ENCODE measurements at places on chromosomes 6 and 20.
A peak's percentile ranks its signal among the peaks of the same experiment; 100 is the strongest.

- no peak overlapping the region for H3K4me3 ChIP-seq
- H3K4me1 ChIP-seq = peaks cover 44% of the 10 kb centered on the region
- H3K27me3 ChIP-seq = no peaks in the 10 kb centered on the region
- no peaks in the 10 kb centered on the region for H3K36me3 ChIP-seq
- DNase-seq = no peak
Measured at GRCh38 chr6:158014505-158015187, 33.0 kb downstream of the SYNJ2 start.

- DNase-seq = peak; percentile 65
- no peaks in the 10 kb centered on the region for H3K27me3 ChIP-seq
- no peak overlapping the region for H3K4me3 ChIP-seq
- H3K36me3 ChIP-seq = no peaks in the 10 kb centered on the region
- peaks cover 42% of the 10 kb centered on the region for H3K4me1 ChIP-seq
Measured at GRCh38 chr6:35736253-35736894, 458 bp upstream of the ARMC12 start.

DNA sequence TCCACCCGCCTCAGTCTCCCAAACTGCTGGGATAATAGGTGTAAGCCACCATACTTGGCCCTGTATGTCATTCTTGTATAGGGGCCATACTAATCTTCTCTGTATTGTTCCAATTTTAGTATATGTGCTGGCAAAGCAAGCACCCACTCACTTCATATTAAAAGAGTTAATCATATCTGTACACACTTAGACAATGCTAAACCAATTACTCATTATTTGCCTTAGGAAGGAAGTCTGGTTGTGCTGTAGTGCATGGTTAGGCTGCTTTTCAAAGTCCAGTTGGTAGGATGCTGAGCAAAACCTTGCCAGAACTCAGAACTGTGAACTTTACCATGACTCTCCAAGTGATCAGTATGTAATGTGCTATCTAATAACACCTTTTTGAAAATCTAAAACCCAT lies 88.6 kb downstream of the LIN28B start:
- H3K36me3 ChIP-seq = no peaks in the 10 kb centered on the region
- H3K27ac ChIP-seq = no peak overlapping the region
- H3K27me3 ChIP-seq = no peaks in the 10 kb centered on the region
- H3K4me1 ChIP-seq = no peaks in the 10 kb centered on the region
- DNase-seq = no peak

DNA sequence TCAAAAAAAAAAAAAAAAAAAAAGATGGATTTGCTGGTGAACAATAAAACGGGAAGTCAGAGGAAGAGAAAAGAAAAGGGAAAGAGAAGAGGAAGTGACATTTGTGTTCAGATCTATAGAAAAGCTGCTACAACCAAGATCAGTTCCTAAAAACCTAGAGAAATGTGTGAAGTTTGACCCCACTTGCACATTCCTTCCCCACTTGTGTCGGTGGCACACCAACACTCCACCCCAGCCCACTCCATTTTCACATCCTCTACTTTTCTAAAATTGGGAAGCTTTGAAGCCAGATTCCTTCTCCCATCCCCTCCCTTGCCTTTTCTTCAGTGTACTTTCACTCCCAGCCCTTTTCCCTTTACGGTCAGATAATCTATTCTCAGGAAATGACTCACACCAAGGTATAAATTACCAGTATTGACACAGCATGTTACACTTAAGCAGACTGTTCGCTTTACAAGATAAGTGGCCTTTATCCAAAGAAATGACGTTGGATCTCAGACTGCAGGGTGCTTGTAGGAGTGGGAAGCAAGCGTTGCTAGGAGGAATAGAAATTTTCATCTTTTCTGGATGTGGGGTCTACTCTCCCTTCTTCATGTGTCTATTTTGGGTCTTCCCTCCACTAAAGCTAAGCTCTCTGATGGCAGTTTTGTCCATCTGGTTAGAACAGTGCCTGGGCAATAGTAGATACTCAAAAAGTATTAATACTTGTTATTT lies 92.5 kb upstream of the ADGRF1 start:
- no peak for DNase-seq
- H3K36me3 ChIP-seq = no peaks in the 10 kb centered on the region
- H3K27ac ChIP-seq = no peak overlapping the region
- H3K4me1 ChIP-seq = no peaks in the 10 kb centered on the region
- H3K4me3 ChIP-seq = no peak overlapping the region
- no peaks in the 10 kb centered on the region for H3K27me3 ChIP-seq

- no peak for DNase-seq
- no peak overlapping the region for H3K27ac ChIP-seq
Measured at GRCh38 chr20:24958506-24959385, 9.7 kb downstream of the CST7 start.

GRCh38 chr6:29739882-29740261 lies 16.6 kb downstream of the HLA-F start:
- H3K36me3 ChIP-seq = peaks cover 20% of the 10 kb centered on the region
- no peak overlapping the region for H3K27ac ChIP-seq
- DNase-seq = no peak
- H3K4me3 ChIP-seq = no peak overlapping the region

- no peak overlapping the region for H3K27ac ChIP-seq
- H3K36me3 ChIP-seq = no peaks in the 10 kb centered on the region
- no peak overlapping the region for H3K4me3 ChIP-seq
- H3K27me3 ChIP-seq = no peaks in the 10 kb centered on the region
Measured at GRCh38 chr6:80437801-80438200, 331.3 kb downstream of the BCKDHB start.

DNA sequence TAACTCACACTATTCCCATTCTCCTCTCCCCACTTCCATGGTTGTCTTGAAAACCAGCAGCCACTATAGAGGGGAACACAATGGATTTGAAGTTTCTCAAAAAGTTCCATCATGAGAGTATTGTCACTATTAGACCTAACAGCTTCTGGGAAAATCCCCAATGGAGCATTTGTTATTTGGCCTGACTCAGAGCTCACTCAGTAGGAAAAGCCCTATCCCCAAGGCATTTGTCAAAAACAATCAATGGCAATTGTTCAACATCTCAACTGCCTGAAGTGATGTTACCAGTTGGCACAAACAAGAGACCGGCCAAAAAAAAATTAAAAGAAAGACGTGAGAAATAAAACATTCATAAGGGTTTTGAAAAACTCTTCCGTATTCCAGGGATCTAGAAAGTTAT lies 98.8 kb downstream of the MYLK4 start:
- no peak for DNase-seq
- no peak overlapping the region for H3K4me3 ChIP-seq
- no peaks in the 10 kb centered on the region for H3K36me3 ChIP-seq
- no peaks in the 10 kb centered on the region for H3K27me3 ChIP-seq
- no peak overlapping the region for H3K27ac ChIP-seq

DNA sequence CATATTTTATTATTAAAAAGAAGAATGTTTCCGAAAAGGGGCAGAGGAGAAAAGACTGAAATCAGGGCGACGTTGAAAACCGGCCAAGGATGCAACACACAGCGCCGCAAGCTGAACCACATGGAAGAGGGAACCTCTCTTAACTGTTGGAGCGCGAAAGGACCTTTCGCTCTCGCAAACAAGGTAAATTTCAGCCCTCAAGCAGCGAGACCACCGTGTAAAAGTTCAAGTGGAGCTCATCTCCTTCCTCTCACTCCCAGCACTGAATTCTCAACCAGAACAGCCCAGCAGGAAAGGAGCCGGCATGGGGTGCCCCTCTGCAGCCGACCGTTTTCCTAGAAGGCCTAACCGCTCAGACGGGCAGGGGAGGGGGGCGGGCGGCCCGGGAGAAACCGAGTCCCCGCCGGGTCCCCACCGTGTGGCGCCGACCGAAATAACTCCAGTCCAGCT lies 621 bp downstream of the GPR63 start:
- H3K36me3 ChIP-seq = no peaks in the 10 kb centered on the region
- no peaks in the 10 kb centered on the region for H3K27me3 ChIP-seq
- DNase-seq = no peak

GRCh38 chr6:2857580-2858337 lies 16.1 kb upstream of the SERPINB1 start:
- no peak overlapping the region for H3K27ac ChIP-seq
- peaks cover 40% of the 10 kb centered on the region for H3K4me1 ChIP-seq
- H3K27me3 ChIP-seq = no peaks in the 10 kb centered on the region
- H3K36me3 ChIP-seq = no peaks in the 10 kb centered on the region

DNA sequence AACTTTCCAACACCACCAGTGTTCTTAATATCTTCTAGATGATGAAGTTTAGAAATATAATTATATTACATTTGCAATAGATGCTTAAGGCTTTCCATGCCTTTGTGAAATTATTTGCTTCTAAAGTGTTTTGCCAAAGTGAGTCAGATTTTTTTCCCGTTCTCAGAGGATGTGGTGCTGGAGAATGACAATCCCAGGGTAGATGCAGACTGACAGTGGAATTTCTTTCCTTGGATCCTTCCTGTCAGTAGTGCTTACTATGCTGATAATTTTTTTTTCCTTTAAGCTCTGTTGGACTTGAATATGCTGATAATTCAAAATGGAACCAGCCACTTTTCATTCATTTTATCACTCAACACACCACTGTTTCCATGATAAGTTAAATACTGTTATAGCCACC lies 59.9 kb upstream of the SOX4 start:
- H3K4me1 ChIP-seq = no peaks in the 10 kb centered on the region
- H3K36me3 ChIP-seq = no peaks in the 10 kb centered on the region
- DNase-seq = no peak
- no peak overlapping the region for H3K4me3 ChIP-seq

DNA sequence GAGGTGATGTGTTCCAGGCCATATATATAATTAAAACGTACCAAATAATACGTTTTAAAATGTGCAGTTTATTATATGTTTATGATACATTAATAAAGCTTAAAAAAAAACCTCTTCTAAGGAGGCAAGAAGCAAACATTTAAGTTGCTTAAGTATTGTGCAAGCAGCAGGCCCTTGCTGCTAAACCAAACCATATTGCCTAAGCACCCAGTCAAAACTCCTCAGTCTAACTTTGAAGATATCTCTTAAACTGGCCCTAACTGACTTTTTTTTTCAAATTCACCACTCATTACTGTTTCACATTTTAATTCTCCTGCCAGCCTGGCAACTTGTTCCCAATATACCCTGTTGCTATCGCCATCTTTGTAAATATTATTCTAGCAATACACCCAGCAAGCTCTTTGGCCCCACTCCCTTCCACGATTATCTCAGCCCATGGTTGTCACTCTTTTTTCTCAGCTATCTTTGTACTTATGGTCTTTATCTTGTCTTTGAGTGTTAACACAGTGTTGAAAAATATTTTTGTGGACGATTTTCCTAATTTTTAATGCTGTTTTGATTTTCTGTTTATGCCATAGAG lies 60.9 kb downstream of the C6orf58 start:
- H3K4me1 ChIP-seq = no peaks in the 10 kb centered on the region
- H3K27ac ChIP-seq = no peak overlapping the region
- no peak overlapping the region for H3K4me3 ChIP-seq
- no peaks in the 10 kb centered on the region for H3K36me3 ChIP-seq

DNA sequence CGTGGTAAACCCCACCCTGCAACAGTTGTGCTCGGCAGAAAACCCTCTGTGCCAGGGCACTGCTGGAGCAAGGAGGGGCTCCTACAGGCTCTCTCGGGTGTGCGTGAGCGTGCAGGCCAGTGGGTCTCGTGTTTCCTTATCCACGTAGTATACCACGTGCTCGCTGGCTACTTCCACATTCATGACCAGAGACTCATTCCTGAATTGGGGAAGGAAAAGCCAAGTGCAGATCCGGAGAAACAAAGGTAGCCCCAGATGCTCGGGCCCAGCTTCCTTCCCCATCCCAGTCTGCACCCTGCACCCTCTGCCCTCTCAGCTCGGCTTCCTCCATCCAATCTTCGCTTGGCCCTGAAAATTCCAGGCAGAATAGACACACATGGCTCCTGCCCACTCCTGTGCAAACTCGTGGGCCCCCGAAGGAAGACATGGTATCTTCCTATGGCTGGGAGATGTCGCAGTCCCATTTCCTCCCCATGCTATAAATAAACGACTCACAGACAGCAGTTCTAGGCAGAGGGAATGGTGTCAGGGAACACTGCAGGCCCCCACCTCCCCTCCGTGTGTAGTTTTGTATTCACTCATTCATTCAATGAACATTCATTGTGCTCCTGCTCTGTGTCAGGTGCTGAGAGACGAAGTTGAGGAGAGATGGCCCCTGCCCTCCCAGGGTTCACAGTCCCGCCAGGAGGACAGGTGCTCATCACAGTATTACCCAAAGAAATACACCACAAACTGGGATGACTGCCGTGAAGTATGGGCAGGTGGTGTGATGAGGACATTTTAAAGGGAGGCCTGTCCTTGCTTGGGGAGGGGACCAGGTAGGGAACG lies 29.6 kb downstream of the NPEPL1 start:
- DNase-seq = no peak
- H3K27ac ChIP-seq = no peak overlapping the region
- H3K27me3 ChIP-seq = peaks cover 18% of the 10 kb centered on the region
- no peaks in the 10 kb centered on the region for H3K36me3 ChIP-seq

Data from tibial nerve (tissue), 4 donors.